CD4-positive, alpha-beta T cell treated with Interferon alpha-2 for 1 hour (primary cell): ENCODE measurements at places on chromosomes 6 and 20.

- no peak for DNase-seq
These were observed 28.3 kb downstream of the RIN2 start for GRCh38 chr20:19786311-19786710.

DNA sequence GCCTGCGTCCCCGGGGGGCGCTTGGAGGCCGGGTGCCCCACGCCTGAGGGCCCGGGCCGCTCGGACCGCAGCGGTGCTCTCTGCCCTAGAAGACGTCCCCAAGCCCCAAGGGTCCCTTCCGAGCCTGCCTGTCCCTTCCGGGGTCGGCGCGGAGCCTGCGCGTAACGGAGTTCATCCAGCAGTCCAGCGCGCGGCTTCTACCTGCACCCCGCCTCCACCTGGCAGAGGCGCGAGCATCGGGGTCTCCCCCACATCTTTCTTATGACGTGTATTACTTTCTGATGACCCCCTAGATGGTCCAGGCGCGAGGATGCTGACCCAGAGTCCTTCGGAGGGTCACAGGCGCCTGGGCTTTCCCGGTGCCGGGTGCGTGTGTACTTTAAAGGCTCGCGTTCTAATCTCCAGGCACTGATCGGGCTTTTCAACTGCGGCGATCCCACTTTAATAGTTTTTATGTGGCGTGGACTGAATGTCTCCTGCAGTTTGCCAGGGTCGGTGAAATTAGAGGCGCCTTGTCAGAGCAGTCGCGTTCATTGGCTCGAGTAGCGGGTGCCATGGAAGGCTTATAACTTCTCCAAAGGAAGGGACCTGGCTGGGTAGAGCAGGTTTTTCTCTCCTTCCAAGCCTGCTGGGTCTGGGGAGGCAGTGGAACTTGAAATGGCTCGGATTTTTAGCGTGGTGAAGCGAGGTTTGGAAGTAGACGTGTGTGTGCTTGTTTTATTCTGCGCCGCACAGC lies 912 bp downstream of the EYA4 start:
- no peak for DNase-seq

DNA sequence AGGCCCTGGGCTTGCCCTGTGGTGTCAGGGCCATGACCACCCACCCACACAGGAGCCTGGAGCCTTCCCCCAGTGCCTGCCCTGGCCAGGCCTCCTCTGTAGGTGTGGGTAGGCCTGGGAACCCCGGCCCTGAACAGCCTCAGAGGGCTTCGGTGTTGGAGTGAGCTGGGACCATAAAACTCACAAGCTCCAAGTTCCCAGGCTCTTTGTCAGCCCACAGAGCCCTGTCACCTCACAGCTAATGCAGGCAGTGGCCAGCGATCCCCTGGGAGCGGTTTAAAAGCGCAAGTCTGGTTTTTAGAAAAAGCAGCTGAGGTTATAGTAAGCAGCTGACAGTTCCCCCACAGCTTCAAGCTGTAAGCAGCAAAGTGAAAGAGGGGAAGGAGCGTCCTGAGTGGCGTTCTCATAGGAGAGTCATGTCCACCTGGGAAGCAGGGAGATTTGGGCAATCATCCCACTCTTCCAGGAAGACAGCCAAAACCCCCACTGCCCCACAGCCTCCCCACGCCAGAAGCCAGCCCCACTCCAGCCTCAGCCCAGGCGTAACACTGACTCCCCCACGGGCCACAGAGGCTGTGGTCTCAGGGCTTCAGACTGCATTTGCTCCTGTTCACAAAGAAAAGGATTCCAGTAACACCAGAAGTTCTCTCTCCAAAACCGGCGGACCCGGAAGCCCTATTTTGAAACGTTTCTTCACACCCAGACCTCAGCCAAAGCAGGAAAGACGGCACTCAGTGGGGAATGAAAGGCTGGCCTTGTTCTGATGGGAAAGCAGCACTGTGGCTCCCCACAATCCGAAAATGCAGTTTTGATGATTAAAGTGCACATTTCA lies 34.3 kb upstream of the FOXC1 start:
- DNase-seq: no peak

- DNase-seq: no peak
These were observed 125.0 kb upstream of the JAG1 start for GRCh38 chr20:10798811-10799210.

DNA sequence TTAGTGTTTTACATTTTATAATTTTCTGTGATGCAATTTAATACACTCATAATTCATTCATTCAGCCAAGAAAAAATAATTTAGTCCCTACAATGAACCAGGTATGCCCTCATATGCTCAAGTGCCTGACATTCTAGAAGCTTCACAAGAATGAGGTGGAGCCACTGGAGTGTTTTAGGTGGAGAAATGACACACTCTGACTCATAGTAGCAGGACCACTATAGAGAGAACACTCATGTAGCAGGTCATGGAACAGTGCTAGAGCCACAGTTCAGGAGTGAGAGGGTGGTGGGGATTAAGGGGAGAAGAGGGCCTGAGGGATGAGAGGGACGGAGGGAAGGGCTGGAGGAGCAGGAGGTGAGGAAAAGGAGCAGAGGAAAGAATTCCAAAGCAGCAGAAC lies 1.4 kb upstream of the HLA-G start:
- no peak for DNase-seq
